ENCODE measurements at places on chromosomes 11 and 22.

- no peak for DNase-seq
Measured at GRCh38 chr22:46801826-46802607, 39.6 kb downstream of the TBC1D22A start.

DNA sequence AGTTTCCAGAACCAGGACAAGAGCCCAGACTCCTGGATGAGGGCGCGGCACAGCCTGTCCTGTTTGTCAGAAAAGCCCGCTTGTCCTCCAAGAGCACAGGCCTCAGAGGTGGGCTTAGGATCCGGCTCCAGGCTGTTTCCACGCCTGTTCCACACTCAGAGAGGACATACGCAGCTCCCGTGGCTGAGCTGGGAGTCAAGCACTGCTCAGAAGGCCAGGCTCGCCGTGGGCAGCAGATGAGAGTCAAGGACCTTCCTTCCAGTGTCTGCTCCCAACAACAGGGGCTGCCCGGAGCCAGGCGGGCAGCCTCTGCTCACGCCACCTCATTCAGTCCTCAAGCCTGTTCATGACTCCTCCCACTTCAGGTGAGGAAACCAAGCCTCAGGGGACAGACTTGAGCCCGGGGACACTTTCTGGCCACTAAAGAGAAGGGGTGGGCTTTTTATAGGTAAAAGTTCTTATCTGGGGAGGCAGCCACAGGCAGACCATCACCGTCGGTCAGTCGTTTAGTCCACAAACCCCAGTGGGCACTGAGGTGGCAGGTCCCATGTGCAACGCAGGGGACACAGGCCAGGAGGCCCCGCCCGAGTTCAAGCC lies 3.8 kb downstream of the CYB5R3 start:
- DNase-seq = no peak

DNA sequence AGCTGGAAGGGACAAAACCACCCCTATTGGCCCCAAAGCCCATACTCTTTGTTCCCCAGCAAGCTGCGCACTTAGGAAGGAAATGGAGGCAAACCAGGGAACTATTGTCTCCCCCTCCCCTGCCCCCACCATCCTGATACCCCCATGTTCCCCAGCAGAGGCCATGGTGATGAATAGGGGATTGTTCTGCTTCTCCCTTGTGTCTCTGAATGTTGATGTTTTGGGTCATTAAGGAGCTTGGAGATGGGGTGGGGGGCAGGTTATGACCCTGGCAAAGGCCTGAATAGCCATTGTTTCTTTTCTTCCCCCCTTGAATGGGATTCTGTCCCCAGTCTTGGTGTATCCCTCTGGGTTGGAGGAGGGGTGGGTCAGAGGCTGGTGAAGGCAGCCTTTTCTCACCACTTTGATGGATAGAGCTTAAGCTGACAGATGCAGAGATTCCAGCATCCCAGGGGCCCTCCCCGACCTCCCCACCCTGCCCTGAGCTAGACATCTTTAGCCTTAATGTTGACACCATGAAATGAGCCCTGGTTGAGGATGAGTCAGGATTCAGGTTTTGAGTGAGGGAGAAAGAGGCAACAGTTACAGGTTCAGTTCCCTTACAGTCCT lies 8.3 kb downstream of the DTX4 start:
- DNase-seq = no peak

DNA sequence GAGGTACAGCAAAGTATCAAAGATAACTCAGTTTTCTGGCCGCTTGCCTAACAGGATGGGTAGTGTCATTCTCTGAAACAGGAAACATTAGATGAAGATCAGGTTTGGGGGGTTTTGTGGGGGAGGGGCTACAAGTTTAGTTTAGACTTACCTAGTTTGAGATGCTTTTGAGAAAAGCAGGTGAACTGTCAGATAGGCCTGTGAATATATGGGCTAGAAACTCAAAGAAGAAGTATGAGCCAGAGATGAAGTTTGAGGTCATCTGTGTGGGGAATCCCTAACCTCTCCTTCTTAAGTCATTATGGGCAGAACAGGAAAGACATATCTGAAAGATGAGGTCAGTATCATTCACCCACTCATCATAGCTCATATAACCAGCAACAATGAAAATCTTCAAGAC lies 11.9 kb downstream of the HOATZ start:
- peak; percentile 56 for DNase-seq

DNA sequence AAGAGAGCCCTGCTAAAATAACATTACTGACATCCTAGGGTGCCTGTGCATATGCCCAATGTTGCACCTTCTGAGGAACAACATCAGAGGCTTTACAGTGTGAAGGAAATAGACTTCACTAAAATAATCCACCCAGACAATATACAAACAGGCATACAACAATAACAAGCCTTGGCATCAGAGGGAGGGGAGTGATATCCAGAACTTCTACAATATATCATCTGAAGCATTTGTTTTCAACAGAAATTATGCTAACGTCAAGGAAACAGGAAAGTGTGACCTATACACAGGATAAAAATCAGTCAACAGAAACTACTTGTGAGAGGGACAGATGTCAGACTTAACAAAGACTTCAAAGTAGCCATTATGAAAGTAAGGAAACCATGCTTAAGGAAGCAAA lies 81.3 kb downstream of the CTNND1 start:
- DNase-seq = no peak

DNA sequence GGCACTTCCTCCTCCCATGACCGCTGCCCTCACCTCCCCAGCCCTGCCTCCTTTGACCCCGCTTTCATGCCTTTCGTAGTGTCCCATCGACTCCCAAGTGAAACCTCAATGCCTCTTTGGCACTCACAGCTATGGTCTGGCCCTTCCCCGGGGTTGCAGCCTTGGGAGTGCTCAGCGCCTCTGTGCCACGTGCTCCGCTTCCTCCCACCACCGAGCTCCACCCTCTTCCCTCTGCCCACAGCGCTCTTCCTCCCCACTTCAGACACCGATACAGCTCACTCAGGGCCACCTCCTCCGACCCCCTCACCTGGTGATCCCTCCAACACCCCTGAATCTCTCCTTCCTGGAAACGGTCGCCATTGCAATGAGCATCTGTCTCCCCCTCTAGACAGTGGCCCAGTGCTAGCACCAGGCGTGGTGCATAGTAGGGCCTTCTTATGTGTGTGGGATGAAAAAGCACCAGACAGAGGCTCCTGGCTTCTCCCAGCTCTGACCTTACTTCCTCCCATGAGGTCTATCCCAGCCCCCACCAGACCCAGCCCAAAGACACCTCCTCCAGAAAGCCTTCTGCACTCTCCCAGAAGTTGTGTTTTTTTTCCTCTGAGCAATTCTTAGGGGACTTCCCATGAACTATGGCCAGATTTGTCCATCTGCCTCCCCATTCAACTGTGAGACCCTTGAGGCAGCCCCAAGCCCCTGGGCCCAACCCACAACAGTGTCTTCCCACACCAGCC lies 16.4 kb upstream of the SCGB1A1 start:
- DNase-seq = peak; percentile 58

- DNase-seq = no peak
Measured at GRCh38 chr11:34855021-34855753, 61.0 kb downstream of the APIP start.

- DNase-seq = no peak
Measured at GRCh38 chr11:127071606-127072005, 71.0 kb upstream of the KIRREL3 start.

- DNase-seq = no peak
Measured at GRCh38 chr11:95324826-95325225, 93.8 kb upstream of the SESN3 start.

DNA sequence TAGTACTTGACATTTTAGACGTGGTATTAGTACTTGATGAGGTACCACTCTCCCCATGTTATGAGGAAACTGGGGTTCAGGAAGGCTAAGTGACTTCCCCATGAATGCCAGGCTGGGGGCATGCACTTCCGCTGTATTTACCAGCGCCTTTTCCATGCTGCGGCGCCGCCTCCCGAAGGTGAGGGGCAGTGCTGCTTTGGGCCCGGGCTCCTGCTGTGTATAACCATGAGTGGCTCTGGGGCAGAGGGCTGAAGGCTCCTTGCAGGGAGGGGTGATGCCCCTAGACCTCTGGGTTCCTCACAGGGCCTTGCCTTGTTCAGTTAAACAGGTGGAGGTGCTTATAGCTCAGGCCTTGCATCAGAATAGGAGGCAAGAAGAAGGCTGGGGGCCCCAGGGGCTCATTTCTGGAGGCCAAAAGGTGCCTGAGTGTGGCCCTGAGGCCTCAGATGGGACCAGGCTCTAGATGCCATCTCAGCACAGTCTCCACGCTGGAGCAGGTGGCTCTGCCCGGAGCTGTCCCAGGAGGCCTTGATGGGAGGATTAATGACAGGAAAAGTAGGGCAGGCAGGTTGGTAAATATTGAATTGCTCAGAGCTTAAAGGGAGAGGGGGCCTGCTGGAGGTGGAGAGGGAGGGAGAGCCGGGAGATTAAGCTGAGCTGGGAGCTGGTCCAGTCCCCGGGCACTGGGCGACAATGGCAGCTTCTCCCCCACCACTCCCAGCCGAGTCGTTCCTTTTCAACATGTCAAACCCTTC lies 129.6 kb downstream of the CEP164 start:
- DNase-seq = no peak

GRCh38 chr11:103844327-103845215 lies 191.9 kb upstream of the DDI1 start:
- DNase-seq = no peak

GRCh38 chr11:15106201-15106965 lies 8.3 kb upstream of the INSC start:
- DNase-seq = no peak

GRCh38 chr11:133819114-133819513 lies 26.2 kb downstream of the SPATA19 start:
- DNase-seq = no peak

- DNase-seq = no peak
Measured at GRCh38 chr22:49979587-49980264, 19.2 kb downstream of the PIM3 start.

DNA sequence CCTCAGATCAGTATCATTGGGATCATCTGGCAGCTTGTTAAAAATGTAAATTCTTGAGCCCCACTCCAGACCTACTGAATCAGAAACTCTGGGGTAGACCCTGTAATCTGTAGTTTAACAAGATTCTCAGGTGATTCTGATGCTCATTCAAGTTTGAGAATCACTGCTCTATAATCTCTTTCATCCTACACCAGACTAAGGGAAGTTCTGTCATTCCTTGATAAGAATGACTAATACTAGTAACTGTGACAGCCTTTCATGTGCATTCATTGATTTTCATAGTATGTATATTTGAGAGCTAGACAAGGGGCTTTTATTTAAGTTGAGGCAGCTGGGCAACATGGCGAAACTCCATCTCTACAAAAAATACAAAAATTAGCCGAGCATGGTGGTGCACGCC lies 30.0 kb downstream of the NAT10 start:
- DNase-seq = no peak

DNA sequence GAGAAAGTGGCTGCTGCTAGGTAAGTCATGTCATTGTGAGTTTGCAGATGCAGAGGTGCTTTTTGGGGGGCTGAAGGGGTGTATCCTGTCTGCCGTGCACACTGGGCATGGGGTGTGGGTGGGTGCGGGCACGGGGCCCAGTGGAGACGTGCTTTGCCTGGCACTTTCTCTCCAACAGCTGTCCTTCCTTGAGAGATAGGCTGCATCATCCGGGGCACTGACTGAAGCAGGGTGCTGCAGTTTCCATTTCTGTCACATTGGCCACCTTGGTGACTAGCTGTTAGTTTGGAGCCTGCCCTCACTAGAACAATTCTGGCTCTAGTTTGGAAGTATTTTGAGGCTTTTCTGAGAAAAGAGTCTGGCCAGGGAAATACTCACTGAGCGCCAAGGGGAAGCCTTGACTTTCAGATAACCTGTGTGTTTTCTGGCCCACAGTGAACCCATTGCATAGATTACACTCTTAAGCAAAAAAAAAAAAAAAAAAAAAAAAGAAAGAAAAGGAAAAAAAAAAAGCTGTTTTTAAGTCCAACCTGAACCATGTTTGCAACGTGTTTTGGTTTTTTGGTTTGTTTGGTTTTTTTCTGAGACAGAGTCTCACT lies 219.2 kb downstream of the NAV2 start:
- no peak for DNase-seq

- peak; percentile 94 for DNase-seq
Measured at GRCh38 chr11:68271781-68272608, at the start of gene C11orf24. TSS of gene C11orf24 (minus strand) at chr11:68271973. CDS start at chr11:68263767, 8,206 bp downstream.

DNA sequence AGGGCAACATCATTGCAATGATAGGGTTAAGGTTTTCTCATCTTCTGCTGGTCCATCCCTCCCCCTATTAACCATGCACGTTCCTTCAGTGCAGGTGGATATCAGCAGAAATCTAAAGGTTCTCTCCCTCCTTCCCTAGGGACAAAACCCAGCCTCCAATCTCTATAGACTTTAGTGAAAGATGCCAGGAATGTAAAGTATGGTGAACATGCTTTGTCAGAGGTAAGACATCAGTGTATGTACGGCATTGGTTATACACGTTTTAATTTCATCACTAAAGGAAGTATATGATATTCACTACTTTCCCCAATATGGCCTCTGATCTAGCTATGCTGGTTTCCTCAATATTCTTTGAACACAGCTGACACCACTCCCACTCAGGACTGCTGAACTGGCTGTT lies 81.2 kb upstream of the LDLRAD3 start:
- no peak for DNase-seq

DNA sequence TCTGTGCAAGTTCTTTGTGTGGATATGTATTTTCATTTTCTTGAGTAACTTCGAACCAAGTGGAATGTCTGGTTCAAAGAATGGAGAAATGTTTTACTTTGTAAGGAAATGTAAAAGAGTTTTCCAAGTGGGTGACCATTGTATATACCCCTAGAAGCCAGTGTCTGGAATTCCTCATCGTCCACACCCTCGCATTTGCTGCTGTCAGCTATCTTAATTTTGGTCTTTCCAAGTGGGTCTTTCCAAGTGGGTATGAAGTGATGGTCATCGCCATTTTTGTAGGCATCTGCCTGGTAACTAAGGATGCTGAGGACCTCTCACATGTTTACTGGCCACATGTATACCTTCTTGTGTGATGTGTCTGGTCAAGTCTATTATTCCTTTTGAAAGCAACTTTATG lies 547.5 kb downstream of the TBC1D22A start:
- DNase-seq = no peak
